ENCODE measurements at places on chromosomes 6 and 20. TPM values are rescaled to one million over a fixed set of nuclear protein-coding genes. Genes with fewer than 3 reads are reported as not detected.

TUBB2B gene
- 114 TPM for total RNA-seq

SAPCD1 gene
- total RNA-seq: not detected

PPIL6 gene
- 4.8 TPM for total RNA-seq

ARFGEF3 gene
- 0.05 TPM for total RNA-seq

FAM83B gene
- not detected for total RNA-seq

HMGN3 gene
- 67.4 TPM for total RNA-seq

PLCG1 gene
- 86.9 TPM for total RNA-seq

IPCEF1 gene
- not detected for total RNA-seq

DNA sequence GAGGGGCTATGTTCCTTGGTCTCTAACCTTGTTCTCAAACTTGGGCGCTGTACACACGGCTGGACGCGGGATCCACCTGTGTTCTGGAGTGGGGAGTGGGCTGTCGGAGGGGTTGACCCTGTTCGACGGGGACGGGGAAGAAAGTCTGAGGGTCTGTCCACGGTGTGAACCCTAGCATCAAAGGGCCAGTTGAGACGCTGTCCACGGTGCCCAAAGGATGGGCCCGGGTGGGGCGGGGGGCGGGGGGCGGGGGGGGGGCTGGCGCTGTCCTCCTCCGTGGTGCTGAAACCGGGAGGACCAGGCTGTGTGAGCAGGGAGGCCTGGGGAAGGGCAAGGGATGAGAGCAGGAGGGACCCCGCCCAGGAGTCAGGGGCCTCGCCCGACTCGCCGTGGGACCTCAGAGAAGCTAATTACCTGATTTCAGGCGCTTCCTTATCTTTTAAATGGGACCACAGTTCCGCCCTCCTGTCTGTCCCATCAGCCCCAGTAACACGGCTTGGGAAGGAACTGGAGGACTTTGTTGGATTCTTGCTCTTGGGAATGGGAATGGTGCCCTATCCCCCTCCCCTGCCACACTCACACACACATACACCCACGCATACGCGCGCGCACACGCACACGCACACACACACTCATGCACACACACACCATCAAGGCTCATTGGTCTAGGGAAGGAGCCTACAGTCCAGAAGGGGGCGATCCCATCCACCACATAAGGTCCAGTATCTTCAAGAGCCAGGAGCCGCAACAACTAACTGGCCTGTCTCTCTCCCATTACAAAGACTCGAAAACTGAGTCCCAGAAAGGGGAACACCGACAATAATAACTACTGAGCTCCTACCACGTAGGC, 1.0 kb upstream of the VSTM2L start:
- DNase-seq: peak; percentile 86

DNA sequence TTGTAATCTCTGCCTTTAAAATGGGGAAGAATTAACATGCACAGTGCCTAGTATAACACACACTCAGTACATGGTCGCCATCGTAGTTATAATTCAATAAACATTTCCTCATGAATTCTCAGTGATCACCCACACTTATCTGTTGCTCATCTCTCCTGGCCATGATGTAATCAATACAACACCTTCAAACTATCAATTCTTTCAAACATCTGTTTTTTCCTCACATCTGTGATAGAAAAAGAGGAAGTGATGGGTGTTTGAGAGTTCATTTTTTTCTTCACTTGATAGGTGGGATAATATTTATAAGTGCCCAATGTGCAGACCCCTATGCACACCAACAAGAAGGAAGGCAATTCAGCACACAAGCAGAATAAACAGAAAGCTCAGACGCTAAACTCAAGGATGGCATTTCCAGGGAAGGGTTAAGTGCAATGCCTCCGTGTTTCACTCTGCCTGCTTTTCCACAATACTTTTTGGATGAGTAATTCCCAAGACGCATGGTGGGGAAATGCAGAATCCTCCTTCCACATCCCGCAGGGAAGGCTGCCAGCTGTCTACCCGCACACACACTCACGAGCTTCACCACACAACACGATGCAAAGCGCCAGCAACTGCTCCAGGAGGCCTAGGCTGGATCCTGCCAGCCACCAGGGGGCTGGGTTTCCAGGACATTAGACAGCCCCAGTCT, 100.3 kb downstream of the GMPR start:
- DNase-seq: peak; percentile 99

- no peak for DNase-seq
These were observed 111.2 kb downstream of the KCNQ5 start for GRCh38 chr6:72733045-72733444.

DNA sequence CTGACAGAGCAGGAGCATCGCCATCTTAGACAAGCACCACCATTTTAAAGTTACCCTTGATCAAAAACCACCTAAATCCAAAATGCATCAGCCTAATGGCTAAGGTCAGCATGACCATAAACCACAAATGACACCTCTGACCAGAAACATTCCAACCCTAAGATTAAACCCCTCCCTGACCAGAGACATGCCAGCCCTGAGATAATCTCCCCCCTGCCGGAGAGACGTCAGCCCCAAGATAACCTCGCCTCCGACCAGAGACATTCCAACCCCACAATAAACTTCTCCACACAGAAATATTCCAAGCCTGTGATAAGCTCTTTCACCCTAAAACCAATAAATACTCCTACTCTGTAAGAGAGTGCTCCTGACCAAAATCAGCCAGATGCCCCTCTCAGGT, 53.5 kb downstream of the PXDC1 start:
- DNase-seq: peak; percentile 48

- no peak for DNase-seq
These were observed 21.9 kb upstream of the NPBWR2 start for GRCh38 chr20:64129146-64129782.

- DNase-seq: peak; percentile 50
These were observed 5.2 kb downstream of the SYTL3 start for GRCh38 chr6:158654960-158655489.

DNA sequence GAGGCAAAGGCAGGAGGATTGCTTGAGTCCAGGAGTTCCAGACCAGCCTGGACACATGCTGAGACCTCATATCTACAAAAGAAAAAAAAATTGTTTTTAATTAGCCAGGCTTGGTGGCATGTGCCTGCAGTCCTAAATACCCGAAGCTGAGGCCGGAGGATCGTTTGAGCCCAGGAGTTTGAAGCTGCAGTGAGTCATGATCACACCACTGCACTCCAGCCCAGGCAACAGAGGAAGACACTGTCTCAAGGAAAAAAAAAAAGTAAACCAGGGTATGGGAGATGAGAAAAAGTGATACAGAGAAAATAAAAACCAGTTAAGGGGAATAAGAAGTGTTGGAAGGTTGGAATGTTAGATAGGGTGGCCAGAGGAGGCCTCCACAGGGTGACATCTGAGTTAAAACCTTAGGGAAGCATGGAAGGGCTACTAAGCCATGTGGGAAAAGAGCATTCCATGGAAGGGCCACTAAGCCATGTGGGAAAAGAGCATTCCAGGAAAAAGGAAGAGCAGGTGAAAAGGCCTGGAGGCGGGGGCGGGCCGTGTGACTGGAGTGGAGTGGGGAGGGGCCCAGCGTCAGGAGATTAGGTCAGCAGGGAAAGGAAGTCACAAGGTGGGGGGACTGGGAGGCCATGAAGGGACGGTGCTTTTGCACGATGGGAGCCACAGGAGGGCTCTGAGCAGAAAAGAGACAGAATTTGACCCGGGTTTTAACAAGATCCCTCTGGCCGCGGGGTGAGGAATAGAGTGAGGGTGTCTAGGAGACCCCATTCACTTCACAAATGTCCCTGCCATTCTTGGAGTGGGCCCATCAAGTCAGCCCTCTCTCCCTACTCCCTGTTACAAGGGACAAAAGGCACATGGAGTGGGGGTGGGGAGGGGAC, 18.3 kb downstream of the CPNE5 start:
- DNase-seq: peak; percentile 72

DNA sequence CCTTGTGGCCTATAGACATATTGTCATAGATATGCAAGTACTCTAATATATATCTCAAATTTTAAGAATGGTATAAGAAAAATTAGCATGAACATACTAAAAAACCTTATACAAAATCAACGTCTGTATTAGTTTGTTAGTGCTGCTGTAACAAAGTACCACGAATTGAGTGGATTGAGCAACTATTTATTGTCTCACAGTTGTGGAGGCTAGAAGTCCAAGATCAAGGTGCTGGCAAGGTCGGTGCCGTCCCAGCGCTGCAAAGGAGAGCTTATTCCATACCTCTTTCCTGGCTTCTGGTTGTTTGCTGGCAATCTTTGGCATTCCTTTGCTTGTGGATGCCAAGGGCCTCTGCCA, 317.6 kb upstream of the FERMT1 start:
- DNase-seq: no peak

DNA sequence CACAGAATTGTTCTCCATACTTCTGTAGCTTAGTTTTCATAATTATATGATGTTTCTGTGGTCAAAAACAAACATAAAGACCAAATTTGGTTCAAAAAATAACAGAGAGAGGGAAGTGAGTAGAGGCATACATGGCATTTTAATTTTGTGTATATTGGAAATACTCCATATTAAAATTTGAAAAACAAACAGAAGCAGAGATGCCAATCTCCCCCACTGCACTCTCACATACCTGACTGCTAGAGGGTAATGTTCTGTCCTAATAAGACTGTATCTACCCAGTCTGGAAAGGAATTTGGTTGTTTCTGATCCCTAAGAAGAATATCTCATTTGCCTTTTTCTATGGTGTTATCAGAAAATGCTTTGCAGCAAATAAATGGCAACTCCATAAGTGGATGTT, 959.0 kb upstream of the FLRT3 start:
- no peak for DNase-seq

DNA sequence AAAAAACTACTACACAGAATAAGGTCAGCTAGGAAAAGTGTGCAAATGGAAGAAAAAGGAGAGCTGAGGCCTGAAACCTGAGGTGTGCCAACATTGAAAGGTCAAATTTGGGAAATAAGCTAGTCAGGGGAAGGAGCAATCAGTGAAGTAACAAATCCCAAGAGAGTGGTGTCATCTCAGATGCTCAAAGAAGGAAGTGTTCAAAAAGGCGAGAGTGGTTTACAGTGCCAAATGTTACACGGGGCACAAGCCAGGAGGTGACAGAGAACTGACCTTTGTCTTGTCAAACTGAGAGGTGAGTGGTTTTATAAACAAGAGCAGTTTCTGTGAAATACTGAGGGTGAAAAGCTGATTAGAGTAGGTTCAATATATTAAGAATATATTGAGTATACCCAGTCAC, 83.0 kb upstream of the TCF21 start:
- no peak for DNase-seq

DNA sequence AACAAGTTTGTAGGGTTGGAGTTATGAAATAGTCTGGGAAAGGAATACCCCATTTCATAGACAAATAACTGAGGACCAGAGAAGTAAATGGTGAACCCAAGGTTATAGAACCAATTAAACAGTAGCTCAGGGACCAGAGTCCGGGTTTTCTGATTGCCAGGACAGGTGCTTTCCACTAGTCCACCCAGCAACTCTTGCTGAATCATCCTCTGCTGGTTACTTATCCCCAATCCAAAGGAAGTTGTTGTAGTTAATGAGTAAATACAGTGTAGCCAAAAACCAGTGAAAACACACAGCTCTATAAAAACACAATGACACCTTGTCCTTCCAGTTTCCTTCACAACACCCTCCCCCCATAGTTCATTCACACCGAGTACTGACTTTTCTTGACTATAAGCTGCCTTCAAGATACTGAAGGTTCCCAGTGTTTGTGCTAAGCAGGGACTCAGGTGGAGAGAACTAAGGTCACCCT, 766 bp upstream of the TINAG start:
- peak; percentile 29 for DNase-seq

DNA sequence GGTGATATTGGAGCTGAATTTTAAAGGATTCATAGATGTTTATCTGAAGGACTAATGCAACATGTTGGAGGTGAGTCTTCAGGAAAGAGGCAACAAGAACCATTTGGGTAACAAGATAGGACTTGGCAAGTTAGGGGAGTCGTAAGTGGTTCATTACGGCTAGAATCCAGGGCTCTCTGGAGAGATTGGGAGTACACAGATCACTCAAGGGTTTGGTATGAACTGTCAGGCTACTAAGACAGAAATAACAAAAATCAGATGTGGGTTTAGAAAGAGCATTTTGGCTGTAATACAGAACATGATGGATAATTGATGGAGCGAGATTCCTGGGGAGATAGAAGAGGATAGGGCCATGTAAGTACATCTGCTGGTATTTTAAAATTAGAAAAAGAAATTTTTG, 86.3 kb upstream of the ESR1 start:
- DNase-seq: no peak

- no peak for DNase-seq
These were observed 26.0 kb upstream of the CLVS2 start for GRCh38 chr6:122969999-122970533.

DNA sequence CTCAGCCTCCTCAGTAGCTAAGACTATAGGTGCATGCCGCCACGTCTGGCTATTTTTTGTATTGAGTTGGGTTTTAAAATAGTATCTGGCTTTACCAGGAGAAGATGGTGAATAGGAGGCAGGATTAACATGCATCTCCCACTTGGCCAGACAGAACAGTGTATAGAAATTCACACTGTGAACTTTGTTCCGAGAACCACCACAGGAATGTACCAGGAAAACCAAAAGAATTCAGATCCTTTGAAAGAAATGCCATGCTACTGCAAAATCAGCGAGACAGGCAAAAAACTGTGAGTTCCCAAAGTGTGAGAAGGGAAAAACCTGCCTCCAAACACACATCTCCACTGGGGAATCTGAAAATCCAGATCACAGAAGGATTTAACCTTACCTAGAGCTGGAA, 327.6 kb downstream of the NKAIN2 start:
- peak; percentile 67 for DNase-seq

DNA sequence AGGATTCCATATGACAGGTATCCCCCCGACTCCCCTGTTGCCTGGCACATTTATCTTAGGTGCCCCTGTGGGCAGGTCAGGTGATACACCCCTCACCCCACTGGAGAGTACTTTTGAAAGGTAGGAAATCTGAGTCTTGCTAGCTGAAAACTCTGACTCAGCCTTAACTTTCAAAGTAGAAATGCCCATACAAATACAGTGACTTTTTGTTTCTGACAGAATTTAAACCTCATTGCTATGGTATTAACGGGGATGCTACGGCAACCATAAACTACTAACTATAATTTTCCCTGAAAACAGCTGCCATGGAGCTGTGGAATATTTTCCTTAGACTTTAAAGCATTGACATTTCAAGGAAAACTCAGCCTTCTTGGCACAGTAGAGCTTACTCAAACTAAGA, 536.0 kb downstream of the RFPL4B start:
- DNase-seq: no peak

DNA sequence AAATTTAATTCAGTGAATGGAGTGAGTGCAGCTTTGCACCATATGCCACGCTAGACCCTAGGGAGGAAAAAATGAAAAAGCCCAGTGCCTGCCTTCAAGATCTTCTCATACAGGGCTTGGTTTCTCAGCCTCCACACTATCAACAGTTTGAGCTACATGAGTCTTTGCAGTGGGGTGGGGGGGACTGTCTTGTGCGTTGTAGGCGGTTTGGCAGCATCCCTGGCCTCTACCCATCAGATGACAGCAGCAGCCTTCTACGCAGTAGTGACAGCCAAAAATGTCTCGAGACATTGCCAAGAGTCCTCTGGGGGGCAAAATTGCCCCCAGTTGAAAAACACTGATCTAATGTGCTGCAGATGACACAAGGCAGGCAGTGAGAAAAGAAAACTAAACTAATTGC, 6.2 kb downstream of the CDH22 start:
- no peak for DNase-seq

GRCh38 chr6:169966312-169967181, 215.1 kb downstream of the ERMARD start:
- no peak for DNase-seq

- no peak for DNase-seq
These were observed 137.8 kb downstream of the EDN3 start for GRCh38 chr20:59438201-59438600.

GRCh38 chr6:4069199-4069598, 9.7 kb downstream of the FAM217A start:
- no peak for DNase-seq

All from myocyte (in vitro differentiated cells).